ENCODE measurements at places on chromosomes 6 and 20. TPM values are rescaled to one million over a fixed set of nuclear protein-coding genes. Genes with fewer than 3 reads are reported as not detected.

MYLK4 gene
- total RNA-seq = 0.42 TPM

ID1 gene
- total RNA-seq = 17.1 TPM

PXDC1 gene
- 1.6 TPM for total RNA-seq

EFCAB8 gene
- 0.73 TPM for total RNA-seq

F13A1 gene
- total RNA-seq = 158 TPM

MCHR2 gene
- not detected for total RNA-seq

SLC17A3 gene
- total RNA-seq = 0.31 TPM

Data from mononuclear cell (primary cell).